ENCODE measurements at places on chromosomes 1 and 21.

- DNase-seq = no peak
These were observed 108.1 kb upstream of the EDN2 start for GRCh38 chr1:41592451-41593125.

GRCh38 chr1:31605908-31606427, 11.5 kb upstream of the HCRTR1 start:
- DNase-seq = no peak

GRCh38 chr1:51543858-51544257, 24.8 kb upstream of the EPS15 start:
- no peak for DNase-seq

- no peak for DNase-seq
These were observed 11.9 kb downstream of the TRAF3IP3 start for GRCh38 chr1:209767706-209768105.

- no peak for DNase-seq
These were observed 69.1 kb downstream of the HSF2BP start for GRCh38 chr21:43590194-43590593.

- no peak for DNase-seq
These were observed 286.2 kb upstream of the POU3F1 start for GRCh38 chr1:38332649-38333310.

GRCh38 chr1:2380816-2381591, 10.3 kb downstream of the MORN1 start:
- DNase-seq = no peak

DNA sequence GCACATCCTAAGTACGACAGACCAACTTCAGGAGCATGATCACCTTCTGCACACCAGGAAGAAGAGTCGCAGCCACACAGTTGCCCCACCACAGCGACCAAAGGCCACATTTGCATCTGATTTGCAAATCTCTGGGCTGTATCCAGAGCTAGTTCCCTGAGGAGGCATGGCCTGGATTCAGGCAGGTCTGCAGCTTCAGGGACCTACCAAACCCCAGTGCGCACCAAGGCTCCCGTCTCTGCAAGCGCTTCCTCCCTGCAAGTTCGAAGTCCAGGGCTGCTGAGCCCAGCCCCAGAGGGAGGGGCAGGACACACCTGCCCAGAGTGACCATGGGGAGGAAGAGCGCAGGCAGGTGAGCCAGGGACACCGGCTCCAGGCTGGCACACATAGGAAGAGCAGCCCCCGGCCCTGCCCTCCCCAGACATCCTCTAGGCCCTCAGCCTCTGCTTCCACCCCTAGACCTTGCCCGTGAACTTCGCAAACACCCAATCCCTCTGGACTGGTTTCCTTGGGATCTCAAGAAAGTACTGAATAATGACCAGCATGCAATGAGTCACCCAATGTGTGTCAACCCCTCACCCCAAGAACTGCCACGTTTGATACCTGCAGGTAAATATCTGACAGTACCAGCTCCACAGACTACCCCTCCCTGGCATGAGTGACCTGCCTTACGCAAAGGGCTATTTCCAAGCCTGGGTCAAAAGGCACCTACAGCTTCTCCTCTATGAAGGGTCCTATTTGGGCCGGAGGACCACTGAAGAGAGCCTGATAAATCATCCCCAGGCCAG, 36.8 kb downstream of the CASZ1 start:
- no peak for DNase-seq

DNA sequence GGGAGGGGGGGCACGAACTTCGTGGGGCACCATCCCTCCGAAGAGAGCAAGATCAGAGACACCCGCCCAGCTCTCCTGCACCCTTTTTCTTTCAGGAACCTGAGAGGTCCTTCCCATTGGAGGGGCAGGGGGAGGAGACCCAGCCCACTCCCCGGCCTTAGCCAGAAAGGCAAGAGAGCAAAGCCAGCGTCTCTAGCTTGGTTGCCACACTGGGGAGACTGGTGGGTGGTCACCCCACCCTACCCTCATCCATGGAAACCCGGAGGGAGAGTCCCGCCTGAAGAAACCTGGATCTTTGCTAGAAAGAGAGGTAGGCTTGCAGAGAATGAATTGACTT, 246 bp downstream of the ATP2B4 start:
- DNase-seq = no peak

- no peak for DNase-seq
These were observed 65.8 kb downstream of the RHOU start for GRCh38 chr1:228801068-228801467.

DNA sequence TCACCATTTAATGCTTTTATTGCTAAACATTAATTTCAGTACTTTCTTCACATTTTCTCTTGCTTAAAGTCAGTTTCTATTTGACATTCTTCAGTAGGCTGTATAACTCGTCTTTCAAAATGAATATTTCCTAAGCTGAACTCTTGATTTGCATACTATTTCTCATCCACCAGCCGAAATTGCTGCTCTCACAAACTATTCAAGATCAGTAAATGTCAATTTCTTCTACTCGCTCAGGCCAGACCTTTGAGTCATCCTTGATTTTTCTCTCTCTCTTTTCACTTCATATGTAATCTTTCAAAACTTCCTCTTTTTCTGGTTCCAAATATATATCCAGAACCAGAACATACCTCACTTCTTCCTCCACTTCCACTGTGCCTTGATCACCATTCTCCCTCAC, 990.0 kb downstream of the KCNT2 start:
- no peak for DNase-seq

DNA sequence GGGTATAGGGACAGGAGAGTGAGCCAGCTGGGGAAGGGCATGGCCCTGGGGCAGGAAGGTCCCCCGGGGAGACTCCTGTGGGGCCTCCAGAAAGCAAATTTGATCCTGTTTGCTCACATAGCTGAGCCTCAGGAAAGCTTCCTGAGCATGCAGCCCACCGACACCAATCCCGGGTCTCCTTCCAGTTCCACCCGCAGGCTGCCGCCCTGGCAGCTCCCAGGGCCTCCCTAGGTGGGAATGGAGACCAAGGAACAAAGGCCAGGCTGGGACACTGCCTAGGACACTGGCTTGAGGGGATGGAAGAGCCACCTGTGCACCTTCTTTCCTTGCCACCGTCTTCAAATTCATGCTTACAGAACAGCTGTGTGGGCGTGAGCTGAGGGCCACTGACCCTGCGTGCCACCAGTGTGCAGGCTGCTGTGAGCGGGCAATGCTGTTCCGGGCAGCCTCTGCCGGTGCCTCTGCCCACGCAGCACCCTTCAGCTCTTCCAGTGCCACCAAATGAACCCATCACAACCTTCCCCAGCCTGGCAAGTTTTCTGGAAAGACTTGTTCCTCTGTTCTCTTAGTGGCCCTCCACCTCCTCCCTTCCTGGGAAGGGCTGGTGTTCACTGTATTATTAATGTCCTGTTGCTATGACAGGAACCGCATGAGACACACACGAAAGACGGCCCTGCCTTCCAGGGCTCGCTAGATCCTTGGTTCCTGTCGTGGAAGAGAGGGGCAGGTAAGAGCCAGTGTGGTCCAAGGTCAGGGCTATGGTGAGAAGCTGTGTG, 53.6 kb downstream of the ACBD3 start:
- no peak for DNase-seq

DNA sequence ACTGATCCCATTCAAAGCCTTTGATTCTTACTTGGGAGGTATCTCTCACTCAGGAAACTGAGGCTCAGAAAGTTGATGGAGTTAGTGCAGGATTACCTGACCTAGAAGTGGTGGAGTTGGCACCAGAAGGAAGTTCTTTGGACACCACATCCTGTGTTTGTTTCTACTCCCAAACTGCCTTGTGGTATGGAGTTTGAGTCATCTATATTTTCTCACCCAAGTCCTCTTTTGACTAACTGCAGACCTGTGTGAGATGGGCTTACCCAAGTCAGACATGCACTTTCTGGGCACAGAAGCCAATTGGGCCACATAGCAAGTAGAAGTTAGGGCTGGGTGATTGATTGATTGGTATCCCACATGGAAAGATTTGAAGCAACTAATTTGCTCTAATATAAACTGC, 36.1 kb downstream of the FGGY start:
- no peak for DNase-seq

GRCh38 chr1:208326033-208326432, 81.8 kb upstream of the PLXNA2 start:
- no peak for DNase-seq

DNA sequence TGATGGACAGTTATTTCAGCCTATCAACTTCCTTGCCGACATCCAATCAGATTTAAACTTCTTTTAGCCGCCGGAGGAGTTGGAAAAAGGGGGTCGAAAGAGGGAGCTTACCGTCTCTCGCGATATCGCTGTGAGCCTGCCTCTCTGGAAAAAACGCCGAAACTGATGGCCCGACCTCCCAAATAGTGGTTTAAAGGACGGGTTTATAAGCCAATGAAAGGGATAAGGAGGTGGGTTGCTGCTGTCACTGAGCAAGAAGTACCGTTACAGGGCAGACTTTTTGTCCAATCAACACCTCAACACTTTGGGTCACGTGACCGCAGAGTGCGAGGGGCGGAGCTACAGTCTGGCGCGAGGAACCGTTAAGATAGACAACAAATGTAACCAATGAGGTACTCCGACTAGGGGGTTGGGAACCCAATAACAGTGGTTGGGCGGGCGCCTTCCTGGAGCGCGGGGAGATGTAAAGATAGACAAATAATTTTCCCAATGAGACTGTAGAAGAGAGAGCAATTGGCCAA, at the start of gene RBM15:
Gene RBM15 (plus strand): TSS at position 492 of the 521 bp plus-strand sequence. CDS start 29 bp downstream, at position 521.
- DNase-seq = peak; percentile 100

GRCh38 chr1:179876300-179876715, 1.3 kb downstream of the TOR1AIP2 start:
- DNase-seq = no peak

GRCh38 chr1:226302731-226303130, 6.2 kb downstream of the LIN9 start:
- DNase-seq = no peak

DNA sequence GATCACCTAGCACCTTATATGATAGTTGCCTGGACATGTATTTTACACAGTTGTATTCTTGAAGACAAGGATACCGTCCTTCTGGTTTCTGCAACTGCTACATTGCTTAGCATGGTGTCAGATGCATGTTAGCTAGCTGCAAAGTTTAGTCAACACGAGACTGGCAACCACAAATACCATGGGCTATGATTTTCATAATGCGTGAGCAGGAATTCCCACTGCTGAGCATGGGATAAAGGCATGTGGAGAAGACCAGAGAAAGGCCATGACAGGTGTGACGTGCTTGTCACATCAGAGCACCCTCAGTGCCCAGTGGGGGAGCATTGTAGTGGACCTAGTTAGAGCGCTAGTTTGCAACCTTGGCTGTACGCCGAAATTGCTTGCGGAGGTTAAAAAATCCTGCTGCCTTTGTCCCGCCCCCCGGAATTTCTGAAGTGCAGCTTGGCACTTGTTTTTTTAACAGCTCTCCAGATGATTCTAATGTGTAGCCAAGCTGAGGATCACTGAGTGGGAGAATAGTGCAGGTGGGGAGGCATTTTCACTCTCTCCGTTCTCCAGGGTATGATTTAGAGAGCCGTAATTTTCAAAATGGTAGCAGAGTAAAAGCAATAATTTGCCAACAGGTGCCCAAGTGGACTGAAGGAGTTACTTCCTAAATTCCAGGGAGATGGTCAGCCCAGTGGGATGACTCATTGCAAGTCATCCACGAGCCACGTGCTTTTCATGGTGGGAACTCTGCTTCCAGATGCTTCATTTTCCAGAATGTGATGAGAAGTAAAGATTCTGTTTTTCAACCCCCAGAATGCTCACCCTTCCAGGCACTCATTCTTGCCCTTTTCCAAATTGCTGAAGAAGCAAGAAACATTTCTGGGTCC, 81.0 kb downstream of the CNIH3 start:
- DNase-seq = no peak

DNA sequence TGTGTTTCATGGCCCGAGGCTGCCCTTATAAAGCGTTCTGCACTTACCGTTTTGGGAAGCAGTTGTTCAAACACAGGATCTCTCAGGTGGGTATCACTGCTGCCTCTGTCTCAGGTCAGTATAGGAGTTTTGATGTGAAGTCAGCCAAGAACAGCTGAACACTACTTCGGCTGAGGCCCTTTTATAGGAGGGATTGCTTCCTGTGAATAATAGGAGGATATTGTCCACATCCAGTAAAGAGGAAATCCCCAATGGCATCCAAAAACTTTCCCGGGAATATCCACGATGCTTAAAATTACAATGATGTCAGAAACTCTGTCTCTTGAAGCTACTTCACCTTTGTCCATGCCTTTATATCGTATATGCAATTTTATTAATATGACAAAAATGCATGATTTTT, at the start of gene SELE:
Gene SELE (minus strand): TSS at position 156 of the 400 bp plus-strand sequence. CDS start 467 bp downstream, outside the sequence.
- DNase-seq = no peak

DNA sequence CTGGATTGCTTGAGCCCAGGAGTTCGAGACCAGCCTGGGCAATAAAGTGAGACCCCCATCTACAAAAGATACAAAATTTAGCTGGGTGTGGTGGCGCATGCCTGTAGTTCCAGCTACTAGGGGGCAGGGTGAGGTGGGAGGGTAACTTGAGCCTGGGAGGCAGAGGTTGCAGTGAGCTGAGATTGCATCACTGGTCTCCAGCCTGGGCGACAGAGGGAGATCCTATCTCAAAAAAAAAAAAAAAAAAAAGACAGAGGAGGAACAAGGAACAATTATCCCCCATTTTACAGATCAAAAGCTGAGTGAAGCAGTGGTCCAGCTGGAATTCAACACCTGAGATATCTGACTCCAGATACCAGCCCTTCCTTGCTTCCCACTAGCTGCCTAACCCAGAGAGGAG, 34.8 kb downstream of the L1TD1 start:
- no peak for DNase-seq

GRCh38 chr1:118158924-118159323, 26.1 kb downstream of the SPAG17 start:
- no peak for DNase-seq
